ENCODE measurements at places on chromosomes 1 and 21. TPM values are rescaled to one million over a fixed set of nuclear protein-coding genes. Genes with fewer than 3 reads are reported as not detected.

DNA sequence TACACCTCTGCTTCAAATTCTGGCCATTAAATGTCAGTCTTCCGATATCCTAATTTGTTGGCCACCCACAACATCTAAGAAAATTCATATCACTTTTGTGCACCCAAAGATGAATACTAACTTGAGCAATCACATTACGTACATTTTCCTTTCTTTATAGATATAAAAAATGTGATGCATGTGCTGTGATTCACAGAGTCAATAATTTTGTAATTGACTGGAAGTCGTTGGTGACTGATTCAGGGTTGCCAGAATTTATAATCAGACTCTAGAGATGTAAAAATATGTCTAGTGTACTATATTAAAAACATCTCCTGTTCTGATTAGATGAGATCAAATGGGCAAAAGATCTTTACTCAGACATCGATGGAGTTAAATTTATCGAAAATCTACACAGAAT lies 150.0 kb upstream of the KCTD3 start:
- no peak for DNase-seq

The CDA gene
- 6.0 TPM for total RNA-seq

DNA sequence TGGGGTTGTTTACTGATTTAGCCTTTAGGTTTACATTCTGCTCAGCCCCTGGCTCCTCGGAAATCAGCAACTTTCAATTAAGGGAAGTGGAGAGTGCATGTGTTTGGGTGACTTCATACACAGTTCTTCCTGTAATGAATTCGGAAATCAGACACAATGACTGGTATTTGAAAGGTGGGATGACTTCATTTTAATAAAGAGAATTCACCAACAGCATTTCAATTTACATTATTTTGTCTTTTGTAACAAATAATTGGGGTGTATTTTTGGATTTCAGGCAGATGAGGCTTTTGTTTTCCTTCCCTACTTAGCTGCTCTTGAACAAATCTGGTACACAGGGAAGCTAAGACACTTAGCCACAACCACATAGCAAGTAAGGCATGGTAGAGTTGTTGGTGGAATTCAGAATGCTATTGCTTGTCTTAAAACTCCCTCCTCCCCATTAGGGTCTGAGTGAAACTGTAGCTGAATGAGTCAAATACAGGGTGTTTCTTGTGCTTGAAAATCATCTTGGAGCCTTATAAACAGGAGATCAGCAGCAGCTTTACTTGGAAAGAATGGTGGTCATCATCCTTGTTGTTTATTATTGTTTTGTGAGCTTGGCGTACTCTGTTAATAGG lies 917 bp downstream of the STX12 start:
- DNase-seq = no peak

The NBPF6 gene
- total RNA-seq = not detected

DNA sequence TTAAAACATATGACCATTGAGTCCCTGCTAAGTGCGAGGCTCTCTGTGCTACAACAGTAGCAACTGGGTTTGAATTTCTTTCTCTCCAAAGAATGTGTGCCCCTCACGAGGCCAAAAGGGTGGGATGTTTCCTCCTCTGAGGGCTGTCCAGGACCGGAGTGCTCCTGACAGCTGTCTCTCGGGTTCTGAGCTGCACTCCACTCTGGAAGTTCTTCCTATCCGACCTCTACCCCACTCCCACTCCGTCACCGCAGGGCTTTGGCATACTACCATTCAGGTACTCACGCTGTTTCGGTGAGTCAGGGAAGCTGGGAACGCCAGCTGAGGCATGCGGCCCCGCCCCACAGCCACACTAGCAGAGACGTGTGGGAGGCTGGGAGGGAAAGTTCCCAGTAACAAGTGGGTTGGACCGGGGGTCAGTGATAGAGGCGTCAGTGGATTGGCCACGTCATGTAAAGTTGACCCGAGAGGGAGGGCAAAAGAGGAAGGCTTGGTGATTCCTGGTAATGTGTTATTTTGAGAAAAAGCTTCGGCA lies 705 bp upstream of the SLC50A1 start:
- DNase-seq = peak; percentile 87

DNA sequence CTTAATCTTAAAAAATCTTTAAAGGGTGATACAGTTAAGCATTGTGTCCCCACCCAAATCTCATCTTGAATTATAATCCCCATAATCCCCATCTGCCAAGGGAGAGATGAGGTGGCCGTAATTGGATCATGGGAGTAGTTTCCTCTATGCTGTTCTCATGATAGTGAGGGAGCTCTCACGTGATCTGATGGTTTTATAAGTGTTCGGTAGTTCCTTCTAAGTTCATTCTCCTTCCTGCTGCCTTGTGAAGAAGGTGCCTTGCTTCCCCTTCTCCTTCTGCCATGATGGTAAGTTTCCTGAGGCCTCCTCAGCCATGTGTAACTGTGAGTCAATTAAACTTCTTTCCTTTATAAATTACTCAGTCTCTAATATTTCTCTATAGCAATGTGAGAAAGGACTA lies 10.7 kb downstream of the DHRS3 start:
- DNase-seq = no peak

- no peak for DNase-seq
Observed at GRCh38 chr1:51519048-51519864, at the start of gene EPS15. TSS of gene EPS15 (minus strand) at chr1:51519266. CDS start at chr1:51519231, 35 bp downstream.

The SLC44A5 gene
- total RNA-seq = 0.07 TPM

DNA sequence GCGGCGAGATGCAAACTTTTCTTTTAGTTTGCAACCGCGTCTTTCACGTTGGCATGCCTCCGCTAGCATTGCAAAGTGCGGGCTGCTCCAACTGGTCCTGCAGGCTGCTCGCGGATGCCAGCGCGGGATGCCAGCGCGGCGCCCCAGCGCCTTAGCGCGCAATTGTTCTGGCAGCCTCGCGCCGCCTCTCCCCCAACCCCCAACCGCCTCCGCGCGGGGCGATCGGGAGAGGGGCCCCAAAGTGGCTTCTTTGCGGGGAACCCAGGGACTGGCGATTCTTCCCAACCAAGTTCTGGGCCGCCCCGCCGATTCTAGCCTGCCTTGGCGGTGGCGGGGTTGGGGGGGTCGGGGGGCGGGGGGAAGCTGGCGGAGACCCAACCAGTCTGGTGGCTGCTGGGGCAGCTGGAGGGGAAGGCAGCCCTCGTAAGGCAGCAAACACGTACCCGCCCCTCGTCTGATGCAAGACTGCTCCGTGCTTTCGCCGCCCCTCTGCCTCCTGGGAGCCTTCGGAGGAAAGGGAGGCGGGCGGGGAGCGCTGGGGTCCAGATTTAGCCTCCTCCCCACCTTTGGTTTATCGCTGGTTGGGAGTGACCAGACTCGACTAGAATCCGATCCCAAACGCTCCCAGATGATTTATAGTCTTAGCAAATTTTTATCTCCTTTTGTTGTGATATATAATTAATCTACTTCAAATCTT lies 756 bp downstream of the PHGDH start:
- no peak for DNase-seq

The LRRC8B gene
- 5.0 TPM for total RNA-seq

The OLFML3 gene
- total RNA-seq = 0.12 TPM

DNA sequence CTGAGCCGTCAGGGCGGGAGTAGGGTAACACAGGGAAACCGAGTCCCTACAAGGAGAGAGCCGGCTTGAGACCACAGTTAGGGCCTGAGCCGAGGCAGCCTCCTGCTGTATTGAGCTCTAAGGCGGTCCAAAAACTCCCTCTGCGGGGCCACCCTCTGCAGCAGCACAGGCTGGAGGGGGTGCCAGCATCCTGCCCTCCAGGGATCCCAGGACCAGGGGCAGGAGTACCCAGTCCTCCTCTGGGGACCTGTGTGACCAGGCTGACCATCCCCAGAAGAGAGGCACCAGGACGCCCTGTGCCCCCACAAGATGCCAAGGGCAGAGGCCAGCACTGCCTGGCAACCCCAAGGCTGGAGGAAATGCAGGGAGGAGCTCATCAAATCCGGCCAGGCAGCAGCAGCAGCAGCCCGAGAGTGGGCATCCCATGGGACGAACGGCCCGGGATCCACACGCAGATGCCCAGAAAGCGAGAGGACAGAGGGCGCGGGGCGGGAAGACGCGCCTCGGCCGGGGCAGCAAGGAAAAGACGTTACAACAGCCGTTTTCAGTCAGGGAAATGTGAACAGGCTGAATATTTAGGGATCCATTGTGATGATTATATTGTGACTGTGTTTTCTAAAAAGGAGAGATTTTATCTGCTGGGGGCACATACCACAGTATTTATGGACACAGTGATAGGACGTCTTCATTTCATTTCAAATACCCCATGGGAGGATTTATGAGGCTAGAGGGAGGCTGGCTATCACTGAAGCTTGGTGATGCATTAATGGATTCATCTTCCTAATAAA lies 57.1 kb upstream of the COL18A1 start:
- no peak for DNase-seq

The SYTL1 gene
- total RNA-seq = 27.6 TPM

GRCh38 chr1:98975113-98975512 lies 29.5 kb downstream of the PLPPR5 start:
- no peak for DNase-seq

GRCh38 chr1:54649130-54649898 lies 7.7 kb downstream of the MROH7 start:
- no peak for DNase-seq

The LINGO4 gene
- total RNA-seq = not detected

Data from epithelial cell of proximal tubule (primary cell).